ENCODE measurements at places on chromosomes 6 and 20. TPM values are rescaled to one million over a fixed set of nuclear protein-coding genes. Genes with fewer than 3 reads are reported as not detected.

DNA sequence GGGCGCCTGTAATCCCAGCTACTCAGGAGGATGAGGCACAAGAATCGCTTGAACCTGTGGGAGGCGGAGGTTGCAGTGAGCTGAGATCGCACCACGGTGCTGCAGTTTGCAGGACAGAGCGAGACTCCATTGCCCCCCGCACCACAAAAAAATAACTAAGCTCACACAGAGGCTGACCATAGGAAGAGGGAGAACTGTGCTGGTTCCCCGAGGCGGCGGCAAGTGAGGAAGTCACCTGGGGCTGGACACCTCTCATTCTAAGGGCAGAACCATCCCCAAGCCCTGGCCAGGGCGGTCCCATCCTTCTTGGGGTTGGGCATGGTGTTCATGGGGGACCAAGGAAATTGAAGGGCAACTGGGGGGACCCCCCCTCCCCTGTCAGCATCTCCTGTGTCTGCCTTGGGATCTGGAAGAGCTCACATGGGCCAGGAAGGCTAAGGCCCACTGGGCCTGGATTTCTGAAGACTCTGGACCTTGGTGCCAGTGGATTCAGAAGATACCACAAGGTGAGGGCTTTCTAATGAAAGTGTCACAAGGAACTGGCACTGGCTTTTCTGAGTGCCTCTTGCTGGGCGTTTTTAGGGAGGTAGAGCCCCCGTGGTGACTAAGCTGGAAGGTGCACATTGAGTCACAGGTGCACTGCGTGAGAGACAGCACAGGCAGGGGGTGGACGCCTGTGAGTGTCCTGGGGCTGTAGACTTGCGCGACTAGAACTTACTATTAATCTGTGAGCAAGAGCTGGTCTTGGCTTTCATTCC lies 11.5 kb downstream of the IRF4 start:
- no peak for DNase-seq

DNA sequence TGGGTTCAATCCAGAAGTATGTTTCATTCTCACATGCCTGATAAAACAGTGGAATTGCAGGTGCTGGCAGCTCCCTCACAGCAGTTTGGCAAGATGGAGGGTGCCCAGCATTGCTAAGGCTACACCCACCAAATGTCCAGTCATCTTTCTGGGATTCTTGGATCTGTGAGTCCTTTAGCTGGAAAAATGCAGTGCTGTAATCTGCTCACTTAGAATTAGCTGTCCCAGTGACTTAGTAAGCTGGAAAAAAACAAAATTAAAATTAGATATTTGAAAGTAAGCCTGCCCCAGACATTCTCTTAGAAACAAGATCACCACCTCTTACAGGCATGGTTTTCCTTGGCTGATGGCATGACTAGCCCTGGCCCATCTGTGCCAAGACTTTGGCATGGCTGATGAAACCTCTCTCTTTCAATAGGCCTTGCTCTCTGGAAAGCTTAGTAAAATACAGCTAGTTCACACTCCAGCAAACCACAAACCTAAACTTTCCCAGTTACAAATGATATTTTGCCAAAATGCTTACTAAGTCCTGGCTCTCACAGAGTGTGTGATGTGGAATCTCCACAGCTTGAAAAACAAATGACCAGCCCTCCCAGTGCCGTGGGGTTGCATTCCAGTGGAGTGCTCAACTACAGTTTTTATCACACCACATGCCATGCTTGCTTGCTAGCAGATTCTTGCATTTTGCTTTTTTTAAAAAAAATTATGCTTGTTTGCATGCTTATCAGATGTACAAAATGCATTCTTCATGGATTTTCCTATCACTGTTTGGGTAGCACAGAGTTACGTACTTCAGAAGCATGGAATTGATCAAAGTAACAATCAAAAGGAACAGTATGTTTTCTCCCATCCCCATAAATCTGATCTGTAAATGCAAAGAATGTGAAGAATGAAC lies 261.5 kb downstream of the EYA4 start:
- no peak for DNase-seq

Gene WFDC5
- 0.11 TPM for polyA plus RNA-seq

DNA sequence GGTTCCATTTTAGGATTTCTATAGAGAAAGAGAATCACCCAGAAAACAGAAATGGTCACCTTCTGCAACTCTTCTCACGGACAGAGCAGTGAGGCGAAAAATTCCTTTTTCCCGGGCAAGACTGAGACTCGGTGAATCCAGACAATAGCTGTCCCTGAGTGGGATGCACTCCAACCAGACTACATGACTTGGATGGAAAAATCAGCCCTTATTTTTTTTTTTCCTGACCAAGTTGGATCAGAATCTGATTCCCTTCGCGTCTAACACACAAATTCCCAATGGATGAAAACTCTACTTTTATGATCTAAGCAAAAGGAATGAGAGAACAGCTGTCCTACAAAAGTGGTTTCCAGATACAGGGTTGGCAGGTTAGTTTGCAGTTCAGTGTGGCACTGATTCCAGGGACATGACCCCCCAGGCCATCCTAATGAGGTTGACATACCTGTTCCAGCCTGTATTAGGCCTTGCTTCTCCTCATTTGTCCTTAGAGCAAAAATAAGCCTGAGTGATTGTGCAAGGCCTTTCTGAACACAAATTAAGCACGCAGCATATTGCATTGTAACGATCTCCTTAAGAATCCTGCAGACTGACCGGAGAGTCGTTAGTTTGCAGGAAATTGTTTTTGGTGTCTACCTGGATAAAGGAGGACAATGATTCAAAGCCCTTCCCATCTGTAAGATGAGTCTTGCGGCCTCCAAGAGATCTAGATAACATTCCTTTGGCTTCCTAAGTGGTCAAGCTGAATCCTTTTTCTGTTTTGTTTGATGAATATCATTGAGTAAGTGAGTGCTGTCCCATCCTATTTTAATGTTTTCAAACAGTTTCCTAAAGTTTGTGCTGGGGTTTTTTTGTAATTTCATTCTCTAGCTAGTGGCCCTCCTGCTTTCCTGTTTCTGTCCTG lies 1.5 kb upstream of the NEDD9 start:
- no peak for DNase-seq

GRCh38 chr6:110514818-110515217 lies 38.4 kb upstream of the SLC22A16 start:
- DNase-seq: no peak

DNA sequence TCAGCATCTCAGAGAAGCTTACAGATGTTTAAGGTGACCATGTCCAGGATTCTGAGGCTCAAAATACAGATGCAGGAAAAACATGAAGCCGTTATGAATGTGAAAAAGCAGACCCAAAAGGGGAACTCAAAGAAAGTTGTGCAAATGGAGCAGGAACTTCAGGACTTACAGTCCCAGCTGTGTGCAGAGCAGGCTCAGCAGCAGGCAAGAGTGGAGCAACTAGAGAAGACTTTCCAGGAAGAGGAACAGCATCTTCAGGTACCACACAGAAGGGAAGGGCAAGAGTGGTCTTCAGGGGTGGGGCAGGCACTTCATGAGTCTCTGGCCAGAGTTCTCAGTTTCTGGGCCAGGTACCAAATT lies 15.2 kb downstream of the RNF8 start:
- DNase-seq: no peak

Gene GJA10
- polyA plus RNA-seq: not detected

Gene CGA
- polyA plus RNA-seq: 0.18 TPM

- peak; percentile 50 for DNase-seq
Measured at GRCh38 chr6:169420912-169421543, 167.4 kb upstream of the THBS2 start.

Gene PRL
- not detected for polyA plus RNA-seq

- no peak for DNase-seq
Measured at GRCh38 chr20:38645351-38645750, 43.7 kb downstream of the ARHGAP40 start.

Gene ANKRD66
- polyA plus RNA-seq: not detected

Gene TRIM27
- 43.8 TPM for polyA plus RNA-seq

- DNase-seq: no peak
Measured at GRCh38 chr6:33820243-33820642, 16.4 kb upstream of the MLN start.

DNA sequence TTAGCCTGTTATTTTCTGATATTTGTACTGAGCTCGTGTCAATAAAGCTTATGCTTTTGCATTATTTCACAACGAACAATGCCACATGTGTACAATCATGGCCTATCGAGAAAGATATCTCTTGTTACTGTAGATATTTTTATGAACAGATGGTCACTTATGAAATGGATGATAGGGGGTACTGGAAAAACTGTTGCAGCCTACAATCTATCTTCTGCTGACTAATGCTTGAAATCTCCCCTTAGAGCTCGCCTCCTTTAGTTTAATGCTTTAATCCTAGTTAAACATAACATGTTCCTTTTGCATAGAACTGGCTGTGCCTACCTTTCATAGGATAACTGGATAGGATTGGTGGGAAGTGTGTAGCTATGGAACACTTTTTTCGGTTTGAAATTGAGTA lies 296.2 kb downstream of the FARS2 start:
- DNase-seq: no peak
